ENCODE measurements at places on chromosomes 11 and 22.

DNA sequence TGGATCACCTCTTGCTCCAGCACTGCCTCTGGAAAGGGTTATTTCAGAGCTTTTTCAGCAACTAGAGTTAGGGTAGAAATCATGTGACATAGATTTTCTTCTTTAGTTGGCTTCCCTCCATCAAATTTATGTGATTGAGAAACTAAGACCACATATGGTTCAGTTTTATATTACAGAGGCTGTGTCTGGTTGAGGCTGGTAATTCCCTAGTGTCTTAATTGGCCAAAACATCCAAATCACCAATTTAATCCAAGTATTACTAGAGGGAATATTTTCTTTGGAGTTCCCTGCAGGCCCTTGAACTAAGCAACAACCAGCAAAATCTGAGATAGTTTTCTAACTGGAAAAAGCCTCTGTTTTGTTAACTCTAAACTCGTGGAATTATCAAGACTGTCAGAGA, 136.3 kb downstream of the ARHGAP42 start:
- no peak for DNase-seq

DNA sequence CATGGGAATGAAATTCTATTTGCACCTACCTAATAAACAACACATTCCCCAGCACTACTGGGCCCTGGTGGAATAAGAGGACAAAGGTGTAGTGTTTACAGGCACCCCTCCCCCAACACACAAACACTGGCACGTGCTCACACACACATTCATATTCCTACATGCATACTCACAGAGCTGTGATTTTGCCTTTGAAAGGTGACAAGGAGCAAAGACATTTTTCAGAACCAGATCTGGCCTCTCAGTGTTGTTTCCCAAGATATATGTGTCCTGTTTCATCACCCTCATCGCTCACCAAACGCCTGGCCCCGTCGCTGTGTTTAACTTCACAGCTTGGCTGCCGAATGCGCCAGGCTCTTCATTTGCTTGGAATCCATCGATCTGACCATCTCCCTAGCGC, 292.6 kb downstream of the NTM start:
- DNase-seq, result no peak

DNA sequence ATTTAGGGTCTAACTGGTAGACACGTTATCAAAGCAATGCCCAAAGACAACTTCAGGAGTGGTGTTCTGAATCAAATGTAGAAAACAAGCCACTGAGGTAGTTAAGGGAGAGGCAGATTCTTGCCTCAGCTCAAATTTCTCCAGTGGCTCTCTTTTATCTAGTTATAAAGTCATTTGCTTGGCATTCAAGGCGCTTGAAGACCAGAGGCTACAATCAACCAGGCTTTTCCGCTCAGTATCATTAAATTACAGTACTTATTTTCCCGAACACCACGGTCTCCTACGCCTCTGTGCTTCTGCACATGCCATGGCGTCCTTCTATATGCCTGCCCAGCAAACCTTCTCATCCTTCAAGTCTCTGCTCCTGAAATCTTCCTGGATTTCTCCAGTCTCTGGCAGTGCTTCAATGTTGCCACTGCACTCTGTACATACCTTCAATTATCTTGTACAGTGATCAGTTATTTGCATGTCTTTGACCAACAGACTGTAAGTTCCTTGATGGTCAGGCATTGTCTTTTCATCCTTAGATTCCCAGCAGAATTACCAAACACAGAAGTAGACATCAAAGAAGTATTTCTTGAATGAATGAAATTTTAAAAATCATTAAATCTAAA, 1.4 kb downstream of the POGLUT3 start:
- DNase-seq, result no peak

GRCh38 chr22:44231233-44231632, 50.5 kb downstream of the PARVG start:
- DNase-seq, result no peak

- no peak for DNase-seq
Observed at GRCh38 chr11:94757037-94757735, 11.0 kb upstream of the AMOTL1 start.

- no peak for DNase-seq
Observed at GRCh38 chr11:17897495-17897894, 115.4 kb downstream of the SERGEF start.

DNA sequence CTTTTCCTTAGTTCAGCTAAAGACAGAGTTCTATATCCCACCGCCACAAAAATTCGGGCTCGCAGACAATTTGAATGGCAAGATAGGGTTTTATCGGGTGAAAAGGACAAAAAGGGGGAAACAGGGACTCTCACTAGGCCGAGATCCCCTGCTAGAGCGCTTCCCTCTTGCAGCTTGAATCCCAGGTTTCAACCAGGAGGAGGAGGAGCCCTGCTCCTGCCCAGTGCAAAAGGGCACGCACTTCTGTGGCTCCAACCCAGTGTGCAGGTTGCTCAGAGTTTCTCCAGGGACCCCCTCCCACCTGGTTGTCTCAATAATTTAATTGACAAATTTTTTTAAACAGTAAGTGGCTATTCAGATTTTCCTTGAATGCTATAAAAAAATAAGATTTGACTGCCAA, 152.6 kb upstream of the LUZP2 start:
- DNase-seq, result no peak

GRCh38 chr11:69708736-69709401, 5.0 kb upstream of the FGF19 start:
- DNase-seq, result no peak

DNA sequence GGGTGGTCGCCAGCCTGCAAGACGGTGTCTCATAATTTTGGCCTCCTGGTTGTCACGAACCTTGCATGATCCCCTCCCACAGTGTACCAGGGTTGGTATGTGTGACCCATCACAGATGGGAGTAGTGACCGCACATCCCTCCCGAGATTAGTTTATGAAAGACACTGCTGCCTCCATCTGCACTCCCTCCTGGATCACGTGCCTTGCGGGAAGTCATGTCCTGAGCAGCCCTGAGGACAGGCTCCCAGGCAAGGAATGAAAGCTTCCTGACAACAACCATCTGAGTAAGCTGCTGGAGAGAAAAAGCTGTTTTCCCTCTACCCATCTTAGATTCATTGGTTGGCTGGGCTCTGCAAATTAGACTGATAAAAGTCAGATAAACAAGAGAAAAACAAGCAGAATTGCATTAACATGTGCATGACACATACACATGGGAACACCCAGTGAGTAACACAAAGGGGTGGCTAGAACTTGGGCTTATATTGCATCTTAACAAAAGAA, 14.4 kb upstream of the PAMR1 start:
- no peak for DNase-seq

- DNase-seq, result no peak
Observed at GRCh38 chr22:29658176-29658575, 54.7 kb downstream of the NF2 start.

GRCh38 chr11:128734103-128734831, 40.4 kb downstream of the FLI1 start:
- DNase-seq, result no peak

- no peak for DNase-seq
Observed at GRCh38 chr22:46076651-46077339, 73.5 kb upstream of the PPARA start.
